ENCODE measurements at places on chromosomes 16 and 17. TPM values are rescaled to one million over a fixed set of nuclear protein-coding genes. Genes with fewer than 3 reads are reported as not detected.

DNA sequence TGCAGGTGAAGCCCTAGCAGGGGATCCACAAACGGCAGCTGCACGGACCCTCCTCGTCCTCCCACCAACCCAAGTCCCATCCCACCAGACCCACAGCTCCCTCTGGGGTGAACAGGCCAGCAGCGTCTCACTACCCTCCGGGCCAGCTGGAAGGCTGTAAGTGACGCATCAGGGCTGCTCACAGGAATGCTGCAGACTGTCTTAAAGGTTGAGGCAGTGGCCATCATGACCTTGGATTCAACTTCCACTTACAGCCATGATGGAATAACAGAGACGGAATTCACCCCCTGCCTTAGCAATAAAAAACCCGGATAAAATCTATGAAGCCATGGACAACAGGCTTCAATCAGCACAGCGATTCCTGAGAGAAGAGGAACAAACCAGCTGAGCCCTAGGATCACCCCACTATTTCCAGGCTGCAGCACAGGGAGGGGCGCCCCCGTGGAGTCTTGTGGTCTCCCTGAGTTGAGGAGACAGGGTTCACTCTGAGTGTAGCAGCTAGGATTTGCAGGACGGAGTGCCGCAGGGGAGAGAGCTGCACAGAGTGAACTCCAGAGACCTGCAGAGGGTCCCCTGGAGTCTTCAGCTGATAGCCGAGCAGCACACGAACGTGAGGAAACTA, 10.5 kb downstream of the FAM83G start:
- DNase-seq = no peak

DNA sequence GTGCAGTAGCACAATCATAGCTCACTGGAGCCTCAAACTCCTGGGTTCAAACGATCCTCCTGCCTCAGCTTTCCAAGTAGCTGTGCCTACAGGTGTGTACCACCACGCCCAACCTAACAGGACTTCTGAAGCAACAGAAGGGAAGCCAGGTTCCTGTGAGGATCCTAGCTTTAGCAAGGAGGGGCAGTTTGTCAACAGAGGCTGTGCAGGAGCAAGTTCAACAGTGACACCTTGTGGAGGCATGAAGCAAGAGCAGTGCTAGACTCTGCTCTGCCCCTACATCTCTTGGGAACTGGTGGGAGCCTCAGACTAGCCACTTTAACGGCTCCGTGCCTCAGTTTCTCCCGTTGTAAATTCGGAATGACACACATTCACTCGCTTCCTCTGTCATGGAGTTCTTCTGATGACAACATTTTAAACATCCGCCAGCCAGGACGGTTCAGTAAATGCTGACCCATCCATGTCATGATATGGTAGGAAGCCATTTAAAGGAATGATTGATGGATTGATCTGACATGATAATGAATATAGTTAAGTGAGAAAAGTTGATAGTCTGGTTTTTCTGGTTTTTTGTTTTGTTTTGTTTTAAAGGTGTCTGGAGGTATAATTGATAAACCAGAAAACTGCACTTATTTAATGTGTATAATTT, 218.7 kb downstream of the MRTFB start:
- DNase-seq = no peak

- DNase-seq = peak; percentile 88
Observed at GRCh38 chr17:17694169-17695081, 13.2 kb downstream of the RAI1 start.

The TAOK1 gene
- 48.6 TPM for total RNA-seq

The ACSM2A gene
- not detected for total RNA-seq
